ENCODE measurements at places on chromosomes 2 and 18.

DNA sequence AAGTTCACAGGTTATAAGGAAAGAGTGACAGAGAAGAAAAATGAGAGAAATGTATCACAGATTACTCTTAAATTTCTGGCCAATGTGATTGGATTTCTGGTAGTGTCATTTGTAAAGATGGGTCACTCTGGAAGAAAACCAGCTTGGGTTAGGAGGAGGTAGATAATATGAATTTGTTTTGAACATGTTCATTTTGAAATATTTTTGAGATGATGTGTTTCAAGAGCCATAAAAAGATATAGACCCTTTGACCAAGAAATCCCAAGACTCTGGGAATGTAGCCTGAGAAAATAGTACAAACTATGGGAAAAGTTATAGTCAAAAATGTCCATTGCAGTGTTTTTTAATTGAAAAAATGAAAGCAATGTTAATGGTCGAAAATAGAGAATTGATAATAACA is 70.7 kb downstream of the CALCRL start:
- DNase-seq: no peak

GRCh38 chr2:216770050-216770449 is 74.7 kb upstream of the IGFBP5 start:
- DNase-seq: no peak

- peak; percentile 16 for DNase-seq
Observed at GRCh38 chr18:33231474-33232317, 208.8 kb downstream of the CCDC178 start.

- DNase-seq: no peak
Observed at GRCh38 chr2:53173091-53173490, 594.5 kb upstream of the CHAC2 start.

GRCh38 chr18:59041819-59042815 is 97.6 kb upstream of the SEC11C start:
- no peak for DNase-seq

DNA sequence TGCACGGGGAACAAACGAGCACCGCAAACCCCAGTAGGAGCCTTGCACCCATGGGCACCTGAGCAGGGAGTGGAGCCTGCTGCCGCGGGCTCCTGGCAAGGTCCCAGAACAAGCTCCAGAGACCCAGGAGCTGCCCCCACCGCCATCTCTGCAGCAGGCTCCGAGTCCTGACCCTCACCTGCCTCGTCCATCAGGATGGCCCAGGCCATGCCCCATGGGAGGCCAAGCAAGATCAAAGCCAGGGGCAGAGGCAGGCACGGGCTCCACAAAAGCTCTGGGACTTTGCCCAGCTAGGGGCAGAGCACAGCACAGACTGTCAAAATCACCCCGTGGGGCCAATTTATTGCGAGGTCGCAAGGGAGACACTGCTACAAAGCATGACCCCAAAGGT is 43.6 kb downstream of the GPC1 start:
- no peak for DNase-seq

DNA sequence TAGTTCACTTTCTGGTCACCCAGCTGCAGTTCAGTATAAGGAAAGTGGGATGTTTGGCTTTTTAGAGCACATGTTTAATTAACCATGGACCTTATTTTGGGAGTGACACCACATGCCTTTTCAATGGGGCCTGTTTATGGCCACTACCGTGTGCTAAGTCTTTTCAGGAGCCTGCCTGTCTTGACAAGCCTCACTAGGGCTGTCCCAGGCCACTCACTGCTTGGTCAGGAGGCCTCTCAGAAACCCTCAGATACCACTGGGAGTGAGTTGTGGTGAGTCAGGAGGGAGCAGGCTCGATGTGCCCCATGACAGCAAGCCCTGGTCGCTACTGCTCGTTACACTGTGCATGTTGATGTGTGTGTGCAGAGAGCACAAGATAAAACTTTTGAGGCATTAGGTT is 123.0 kb downstream of the MAP4K4 start:
- no peak for DNase-seq

DNA sequence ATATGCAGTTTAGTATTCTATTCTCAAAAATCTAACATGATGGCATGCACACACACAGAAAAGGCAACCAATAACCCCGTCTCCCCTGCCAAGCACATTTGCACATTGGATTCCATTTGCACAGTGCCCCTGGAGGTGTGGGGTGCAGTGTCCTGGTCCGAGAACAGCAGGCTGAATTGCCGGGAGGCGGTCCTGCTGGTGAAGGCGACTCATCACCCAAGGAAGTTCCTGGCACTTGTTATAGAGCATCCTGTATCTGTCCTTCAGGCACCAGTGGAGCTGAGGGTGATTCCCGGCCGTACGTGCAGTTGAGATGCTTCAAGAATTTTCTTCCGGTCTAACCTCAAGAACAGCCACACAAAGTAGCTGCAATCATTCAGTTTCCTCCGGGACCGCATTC is 73.0 kb upstream of the RAB12 start:
- DNase-seq: no peak

DNA sequence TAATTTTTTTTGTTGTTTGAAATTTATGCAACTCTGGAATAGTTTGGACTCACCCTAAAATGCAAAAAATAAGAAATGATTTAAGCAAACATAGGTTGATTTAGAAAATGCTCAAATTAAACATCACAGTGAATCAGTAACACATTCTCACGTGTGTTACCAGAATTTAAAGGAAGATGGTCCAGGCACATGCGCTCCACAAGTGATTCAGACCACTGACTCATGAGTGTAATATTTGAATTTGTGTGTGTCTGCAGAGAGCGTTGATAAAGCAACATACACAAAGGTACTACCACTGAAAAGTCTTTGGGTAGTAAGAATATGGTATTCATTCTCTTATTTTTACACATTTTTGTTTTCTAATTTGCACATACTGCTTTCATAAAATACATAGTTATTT is 7.9 kb downstream of the SS18 start:
- no peak for DNase-seq

GRCh38 chr2:200443916-200444315 is 66.0 kb downstream of the KCTD18 start:
- no peak for DNase-seq

Data from stimulated activated naive CD4-positive, alpha-beta T cell (primary cell).